ENCODE measurements at places on chromosomes 16 and 17.

GRCh38 chr16:1407753-1408152 lies 6.8 kb downstream of the UNKL start:
- no peak for DNase-seq

GRCh38 chr17:77822302-77823030 lies 136.0 kb upstream of the TNRC6C start:
- DNase-seq, result no peak

DNA sequence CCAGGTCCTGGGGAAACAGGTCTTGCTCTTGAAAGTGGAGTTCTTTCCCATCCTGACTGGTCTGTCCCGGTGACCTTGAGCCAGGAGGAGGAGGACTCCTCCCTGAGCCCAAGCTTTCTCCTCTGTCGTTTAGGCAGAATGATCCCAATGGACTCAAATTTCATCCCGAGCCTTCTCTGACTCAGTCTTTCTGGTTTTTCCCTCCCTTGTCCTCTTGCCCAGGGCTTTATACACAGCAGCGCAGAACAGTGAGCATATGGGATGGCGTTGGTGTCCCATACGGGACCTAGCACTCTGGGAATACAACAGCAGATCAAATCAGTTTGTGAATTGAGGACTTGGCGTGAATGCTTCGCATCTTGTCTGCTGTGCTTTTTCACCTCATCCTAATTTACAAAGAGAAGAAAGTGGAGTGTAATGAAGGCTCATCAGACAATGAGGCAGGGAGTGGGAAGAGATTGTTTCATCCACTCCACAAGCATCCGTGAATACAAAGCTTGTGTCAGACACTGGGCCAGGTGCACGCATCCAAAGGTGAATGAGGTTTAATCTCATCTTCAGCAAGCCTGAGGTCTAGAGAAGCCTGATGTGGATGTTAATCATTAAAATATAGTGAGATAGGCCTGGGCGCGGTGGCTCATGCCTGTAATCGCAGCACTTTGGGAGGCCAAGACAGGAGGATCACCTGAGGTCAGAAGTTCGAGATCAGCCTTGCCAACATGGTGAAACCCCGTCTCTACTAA lies 1.1 kb upstream of the XYLT1 start:
- no peak for DNase-seq

DNA sequence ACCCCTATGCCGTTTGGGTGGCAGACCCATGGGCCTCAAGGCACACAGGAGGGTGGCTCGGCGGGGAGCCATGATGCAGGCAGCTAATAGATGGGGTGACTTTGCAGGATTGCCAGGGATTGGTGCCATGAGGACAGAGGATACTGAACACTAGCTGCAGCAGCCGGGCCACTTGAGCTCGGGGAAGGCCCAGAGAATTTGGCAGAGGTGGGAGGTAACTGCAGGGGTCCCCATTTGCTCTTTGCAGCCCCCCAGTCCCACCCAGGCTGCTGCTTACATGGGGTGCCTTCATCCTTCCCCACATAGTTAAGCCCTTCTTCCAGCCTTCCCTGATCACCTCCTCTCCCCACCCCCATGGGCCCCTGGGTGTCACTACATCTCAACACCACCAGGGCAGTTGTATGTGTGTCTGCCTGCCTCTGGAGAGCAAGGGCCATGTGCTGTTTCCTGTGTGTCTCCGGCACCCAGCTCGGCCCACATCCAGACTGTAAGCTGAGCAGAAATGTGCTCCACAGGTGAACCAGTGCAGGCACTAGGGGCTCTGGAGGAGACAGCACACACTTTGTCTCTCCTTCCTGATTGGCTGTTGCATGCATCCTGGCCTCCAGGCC lies 52.0 kb downstream of the SREBF1 start:
- no peak for DNase-seq

DNA sequence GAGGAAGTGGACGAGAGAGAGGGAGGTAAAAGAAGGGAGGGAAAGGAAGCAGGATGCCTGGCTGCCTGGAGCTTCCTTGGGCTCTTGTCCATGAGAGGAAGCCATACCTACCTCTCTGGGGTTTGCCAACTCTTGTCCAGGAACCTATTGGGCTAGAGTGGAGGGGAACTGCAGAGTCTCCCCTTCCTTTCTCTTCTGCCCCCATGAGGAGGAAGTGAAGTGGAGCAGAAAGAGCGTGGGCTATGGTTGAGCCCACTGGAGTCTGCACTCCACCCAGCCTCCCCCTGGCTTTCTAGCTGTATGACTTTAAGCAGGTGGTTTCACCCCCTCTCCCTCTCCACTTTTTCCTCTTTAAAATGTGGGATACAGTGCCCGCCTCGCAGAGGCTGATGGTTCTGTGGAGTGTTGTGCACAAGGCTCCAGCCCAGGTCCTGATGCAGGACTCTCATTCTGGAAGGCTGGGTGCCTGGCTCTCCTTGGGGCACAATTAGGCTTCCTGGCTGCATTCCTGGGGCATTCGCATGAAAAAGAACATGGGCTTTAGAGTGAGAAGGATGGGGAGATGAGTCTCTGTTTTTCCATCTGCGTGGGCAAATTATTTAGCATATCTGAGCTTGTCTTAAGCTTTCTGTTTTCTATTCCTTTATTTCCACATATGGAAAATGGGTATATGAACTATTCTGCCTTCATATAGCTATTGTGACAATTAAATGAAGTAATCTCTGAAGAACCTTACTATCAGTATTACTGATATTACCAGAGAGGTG lies 40.7 kb downstream of the HLF start:
- no peak for DNase-seq

DNA sequence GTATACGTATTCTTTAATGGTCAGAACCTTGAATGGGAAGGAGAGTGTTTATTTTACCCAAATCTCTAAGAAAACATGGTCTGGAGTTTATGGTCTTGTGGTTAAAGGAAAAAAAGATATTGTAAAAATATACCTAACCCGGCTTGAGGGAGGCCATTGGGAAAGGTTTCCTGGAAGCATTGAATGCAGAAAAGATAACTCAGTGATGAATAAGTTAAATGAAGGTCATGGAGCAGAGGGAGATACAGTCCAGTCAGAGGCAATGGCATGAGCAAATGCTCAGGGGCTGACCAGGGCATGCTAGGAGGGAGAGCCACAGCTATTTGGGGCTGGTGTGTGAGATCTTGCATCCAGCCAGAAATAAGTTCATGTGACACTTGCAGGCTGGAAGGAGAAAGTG lies 430.4 kb upstream of the CDH5 start:
- no peak for DNase-seq

DNA sequence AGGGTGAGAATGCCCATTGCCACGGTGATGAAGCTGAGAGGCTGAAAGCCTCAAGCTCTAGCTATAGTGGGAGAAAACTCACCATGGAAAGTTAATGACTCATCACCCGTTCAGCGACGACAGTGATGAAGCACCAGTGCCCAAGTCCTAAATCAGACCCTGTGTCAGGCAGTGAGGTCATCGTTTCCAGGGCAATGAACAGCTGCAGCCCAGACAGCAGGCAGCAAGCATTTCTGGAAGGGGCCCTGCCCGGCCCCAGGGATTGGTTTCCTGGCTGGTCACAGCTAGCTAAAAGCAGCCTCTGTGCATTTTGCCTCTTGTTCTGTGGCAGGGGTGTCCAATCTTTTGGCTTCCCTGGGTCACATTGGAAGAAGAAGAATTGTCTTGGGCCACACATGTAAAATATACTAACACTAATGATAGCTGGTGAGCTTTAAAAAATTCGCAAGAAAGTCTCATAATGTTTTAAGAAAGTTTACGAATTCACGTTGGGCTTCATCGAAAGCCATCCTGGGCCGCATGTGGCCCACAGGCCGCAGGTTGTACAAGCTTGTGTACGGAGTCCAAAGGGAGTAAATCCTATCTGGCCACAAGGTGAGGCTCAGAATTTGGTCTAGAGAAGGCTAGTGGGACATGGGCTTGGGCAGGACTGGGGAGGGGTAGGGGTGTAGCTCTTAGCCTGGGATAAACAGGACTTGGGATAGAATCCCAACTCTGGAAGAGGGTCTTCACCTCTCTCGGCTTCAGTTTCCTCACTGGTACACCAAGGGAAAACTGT lies 40.6 kb downstream of the MIS12 start:
- peak; percentile 96 for DNase-seq

- DNase-seq, result no peak
These were observed 26.6 kb downstream of the MXRA7 start for GRCh38 chr17:76683921-76684745.

Data from bone marrow (tissue), 2 donors.